ENCODE measurements at places on chromosomes 11 and 22.

DNA sequence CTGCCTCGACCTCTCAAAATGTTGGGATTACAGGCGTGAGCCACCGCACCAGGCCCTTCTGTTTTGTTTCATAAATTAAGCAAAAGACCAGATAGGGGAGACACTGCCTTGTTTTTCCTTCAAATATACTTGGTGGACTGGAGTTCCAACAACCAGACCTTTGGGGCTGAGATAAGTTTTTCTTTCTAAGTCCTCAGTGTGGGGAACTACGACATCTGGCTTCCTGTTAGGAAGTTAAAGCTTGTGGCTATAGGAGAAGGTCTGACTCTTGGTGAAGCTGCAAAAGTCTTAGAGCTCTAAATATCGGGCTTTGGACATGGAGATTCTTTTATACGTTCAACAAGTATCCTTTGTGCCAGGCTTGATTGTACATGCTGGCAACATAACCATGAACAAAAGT, 64.1 kb upstream of the EED start:
- DNase-seq, result no peak

DNA sequence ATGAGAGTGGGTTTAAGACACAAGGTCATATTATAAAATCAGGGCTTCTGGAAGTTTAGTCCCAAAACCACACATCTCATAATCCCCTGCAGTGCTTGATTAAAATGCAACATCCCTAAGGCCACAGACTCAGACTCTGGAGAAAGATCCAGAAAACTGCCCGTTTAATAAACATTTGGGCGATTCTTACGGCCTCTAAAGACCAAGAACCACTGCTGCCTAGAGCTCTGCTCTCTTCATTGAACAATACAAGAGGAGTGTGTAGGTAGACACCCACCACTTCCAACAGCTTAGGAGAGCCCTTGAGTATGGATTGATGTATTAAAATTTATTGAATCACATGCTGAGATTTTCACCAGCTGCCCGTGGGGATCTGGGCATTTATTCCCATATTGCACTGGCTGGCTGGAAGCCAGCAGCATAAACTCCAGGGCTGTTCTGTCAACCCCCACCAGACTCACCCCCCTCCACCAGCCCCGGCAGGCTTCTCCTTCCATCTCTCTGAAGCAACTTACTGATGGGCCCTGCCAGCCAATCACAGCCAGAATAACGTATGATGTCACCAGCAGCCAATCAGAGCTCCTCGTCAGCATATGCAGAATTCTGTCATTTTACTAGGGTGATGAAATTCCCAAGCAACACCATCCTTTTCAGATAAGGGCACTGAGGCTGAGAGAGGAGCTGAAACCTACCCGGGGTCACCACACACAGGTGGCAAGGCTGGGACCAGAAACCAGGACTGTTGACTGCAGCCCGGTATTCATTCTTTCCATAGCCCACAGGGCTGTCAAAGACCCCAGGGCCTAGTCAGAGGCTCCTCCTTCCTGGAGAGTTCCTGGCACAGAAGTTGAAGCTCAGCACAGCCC, 749 bp upstream of the BEST1 start:
- peak; percentile 70 for DNase-seq

DNA sequence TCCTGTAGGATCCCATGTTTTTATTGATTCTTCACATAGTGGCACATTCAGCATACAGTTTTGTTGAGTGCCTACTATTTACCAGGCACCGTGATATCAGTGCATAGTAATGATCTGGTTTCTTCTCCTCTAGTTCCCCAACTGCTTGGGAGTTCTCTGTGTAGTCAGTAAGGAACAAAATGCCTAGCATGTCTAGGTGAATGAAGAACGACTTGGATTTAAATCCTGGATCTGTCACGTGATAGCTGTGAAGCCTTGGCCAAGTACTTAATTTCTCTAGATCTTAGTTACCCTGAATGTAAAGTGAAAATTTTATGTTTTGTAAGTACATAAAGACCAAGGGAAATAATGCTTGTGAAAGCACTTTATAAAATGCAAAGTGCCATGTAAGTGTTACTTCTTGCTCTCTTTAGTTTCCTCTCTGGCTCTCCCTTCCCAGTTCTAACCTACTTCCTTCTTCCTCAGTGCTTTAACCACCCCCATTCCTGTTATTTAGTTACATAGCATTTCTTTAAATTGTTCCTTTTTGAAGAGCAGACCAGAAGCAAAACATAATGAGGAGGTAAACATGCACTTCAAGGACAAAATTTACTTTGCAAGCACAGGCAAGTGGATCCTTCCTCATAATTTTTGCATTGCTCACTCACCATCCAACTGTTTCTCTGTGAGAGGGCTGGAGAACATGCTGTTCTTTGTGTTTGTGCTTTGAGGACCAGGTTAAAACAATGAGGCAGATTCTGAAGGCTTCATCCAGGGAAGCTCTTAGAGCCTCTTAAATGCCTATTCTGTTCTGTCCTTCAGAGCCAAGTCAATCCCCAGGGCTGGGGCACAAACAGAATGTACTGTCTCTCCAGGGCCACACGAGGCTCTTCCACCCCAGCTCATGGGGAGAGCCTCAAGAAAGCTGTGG, 353.9 kb upstream of the TENM4 start:
- peak; percentile 84 for DNase-seq

DNA sequence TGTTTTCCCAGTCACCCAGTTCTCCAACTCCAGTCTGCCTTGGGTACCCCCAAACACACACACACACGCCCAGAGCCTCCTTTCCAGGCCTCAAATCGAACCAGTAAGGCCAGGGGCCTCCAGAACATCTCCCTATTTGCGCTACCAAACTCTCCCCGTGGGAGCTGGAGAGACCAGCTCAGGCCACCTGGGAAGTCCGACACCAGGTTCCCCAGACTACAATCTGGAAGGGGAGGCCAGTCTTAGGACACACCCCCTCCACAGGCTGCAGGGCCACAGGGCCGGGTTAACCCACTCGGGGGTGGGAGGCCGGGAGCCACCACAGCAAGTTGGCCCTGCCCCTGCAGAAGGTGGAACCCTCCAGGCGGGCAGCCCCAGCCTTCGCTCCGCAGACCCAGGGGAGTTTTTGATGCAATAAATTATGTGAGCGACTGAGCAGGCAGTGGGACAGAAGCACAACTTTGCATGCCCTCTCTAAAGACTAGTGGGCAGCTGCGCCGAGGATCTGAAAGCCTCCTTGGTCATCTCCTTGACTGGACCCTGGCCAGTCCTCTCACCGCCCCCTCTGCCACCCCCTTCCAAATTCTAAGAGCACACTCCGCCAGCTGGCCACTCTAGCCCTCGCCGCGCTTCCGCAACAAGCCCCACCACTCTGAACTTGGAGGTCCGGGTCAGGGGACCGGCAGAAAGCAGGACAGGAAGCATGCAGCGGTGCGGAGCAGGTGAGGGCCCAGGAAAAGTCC, 2.8 kb downstream of the IGF2 start:
- DNase-seq, result no peak

- no peak for DNase-seq
These were observed 30.8 kb downstream of the CD44 start for GRCh38 chr11:35169754-35170153.

DNA sequence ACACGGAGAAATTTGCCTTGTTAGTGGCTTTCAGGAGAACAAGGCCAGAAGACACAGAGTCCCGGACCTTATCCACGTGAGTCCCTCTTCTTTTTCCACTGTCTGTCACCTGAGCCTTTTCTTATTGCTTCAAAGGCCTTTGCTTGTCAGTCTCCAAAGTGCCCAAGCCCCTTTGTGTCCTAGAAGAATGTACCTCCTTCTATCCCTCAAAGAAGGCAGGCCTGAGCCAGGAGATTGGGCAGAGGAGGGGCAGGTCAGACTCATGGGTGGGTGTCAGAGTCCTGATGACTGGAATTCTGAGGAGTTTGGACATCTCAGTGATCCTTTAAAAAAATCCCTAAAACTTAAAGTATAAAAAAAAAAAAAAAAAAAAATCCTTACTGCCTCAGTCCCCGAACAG, 299.6 kb upstream of the NCAM1 start:
- no peak for DNase-seq

DNA sequence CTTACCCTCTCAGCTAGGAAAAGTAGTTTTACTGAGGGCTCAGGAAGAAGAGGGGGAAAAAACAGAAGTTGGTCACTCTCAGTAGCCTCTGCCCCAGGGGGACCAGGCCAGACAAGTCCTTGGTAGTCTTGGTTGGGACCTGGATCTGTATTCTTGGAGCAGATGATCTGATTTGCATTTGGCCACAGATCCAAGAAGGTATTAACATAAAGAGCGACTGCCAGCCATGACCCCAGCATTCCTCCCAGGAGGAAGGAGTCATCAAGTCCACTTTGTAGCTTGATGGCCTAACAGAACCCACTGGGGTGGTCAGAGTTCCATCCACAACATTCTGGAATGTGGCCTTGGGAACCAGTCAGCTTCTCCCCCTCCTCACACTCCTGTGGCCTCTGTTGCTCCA, 6.0 kb upstream of the LRRC10B start:
- DNase-seq, result no peak

GRCh38 chr22:38026130-38027111, 30.8 kb upstream of the PICK1 start:
- DNase-seq, result no peak

GRCh38 chr11:12840871-12841660, 166.8 kb downstream of the TEAD1 start:
- DNase-seq, result peak; percentile 50

- DNase-seq, result no peak
These were observed 31.1 kb upstream of the CD44 start for GRCh38 chr11:35107861-35108260.

DNA sequence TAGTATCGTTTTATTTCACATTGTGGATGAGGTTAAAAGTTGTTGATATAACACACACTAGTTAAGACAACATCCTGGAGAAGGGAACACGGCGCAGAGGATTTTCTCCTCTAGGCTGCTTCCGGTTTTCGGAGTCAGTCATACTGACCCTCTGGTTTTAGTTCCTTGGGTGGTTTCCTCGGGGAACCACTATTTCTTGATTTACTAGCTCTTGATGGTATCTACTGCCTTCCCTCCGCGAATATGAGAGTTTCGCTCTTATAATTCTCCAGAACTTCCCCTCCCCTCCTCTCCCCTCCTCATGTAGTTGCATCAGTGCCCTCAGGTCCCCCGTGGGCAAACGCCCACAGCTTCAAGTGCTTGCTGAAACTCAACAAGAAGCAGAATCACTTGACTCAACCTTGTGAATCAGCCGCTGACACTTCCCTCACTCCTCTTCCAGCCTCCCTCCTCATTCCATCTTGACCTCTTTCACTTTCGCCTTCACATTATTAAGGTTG, 15.9 kb upstream of the APOBEC3A start:
- DNase-seq, result no peak

GRCh38 chr11:126929179-126930061, 71.2 kb downstream of the KIRREL3 start:
- DNase-seq, result peak; percentile 23

DNA sequence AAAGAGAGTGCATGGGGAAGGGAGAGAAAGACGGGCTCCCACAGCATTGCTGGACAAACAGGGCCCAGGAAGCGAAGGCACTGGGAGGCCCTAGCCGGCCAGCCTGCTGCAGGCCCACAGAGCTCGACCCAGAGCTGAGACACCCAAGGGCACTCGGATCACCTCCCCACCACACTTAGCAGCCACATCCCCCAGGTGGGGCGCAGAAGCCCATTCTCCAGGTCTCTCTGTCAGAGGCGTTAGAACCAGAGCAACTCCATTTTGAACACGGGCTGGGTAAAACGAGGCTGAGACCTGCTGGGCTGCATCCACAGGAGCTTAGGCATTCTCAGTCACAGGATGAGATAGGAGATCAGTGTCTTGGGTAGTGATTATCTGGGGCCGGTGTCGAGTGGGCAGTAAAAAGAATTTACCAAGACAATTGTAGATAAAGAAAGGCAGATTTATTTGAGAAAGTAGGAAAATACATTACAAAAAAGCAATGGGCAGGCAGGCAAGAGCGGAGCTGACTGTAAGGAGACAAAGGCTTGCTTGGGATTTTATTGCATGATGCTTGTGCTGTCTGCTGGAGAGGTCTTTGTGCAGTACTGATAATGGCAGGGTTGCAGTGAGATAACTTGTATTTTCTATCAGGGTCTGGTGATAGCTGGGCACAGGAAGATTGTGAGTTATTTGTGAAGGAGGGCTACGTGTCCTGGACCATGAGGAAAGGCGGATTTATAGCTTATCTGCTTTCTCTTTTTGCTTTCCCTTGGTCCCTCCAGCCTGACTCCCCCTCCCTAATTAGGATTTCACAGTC, 13.4 kb upstream of the CAPN5 start:
- DNase-seq, result no peak

DNA sequence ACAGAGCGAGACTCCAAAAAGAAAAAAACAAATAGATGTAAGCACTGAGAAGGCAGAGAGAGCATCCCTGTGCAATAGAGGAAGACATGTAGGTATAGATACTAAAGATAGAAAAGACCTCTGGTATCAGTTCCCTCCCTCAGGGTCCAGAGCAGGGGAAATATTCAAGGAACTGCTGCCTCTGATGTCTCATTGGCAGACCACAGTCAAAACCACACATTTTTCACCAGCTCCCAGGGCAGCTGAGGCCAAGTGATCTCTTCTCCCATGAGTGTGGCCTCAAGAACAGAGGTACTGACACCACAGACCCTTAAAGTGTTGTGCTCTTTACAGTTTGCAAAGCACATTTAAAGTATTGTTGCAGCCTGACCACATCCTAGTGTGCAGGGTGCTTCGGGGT, 288.5 kb downstream of the NTM start:
- DNase-seq, result no peak

DNA sequence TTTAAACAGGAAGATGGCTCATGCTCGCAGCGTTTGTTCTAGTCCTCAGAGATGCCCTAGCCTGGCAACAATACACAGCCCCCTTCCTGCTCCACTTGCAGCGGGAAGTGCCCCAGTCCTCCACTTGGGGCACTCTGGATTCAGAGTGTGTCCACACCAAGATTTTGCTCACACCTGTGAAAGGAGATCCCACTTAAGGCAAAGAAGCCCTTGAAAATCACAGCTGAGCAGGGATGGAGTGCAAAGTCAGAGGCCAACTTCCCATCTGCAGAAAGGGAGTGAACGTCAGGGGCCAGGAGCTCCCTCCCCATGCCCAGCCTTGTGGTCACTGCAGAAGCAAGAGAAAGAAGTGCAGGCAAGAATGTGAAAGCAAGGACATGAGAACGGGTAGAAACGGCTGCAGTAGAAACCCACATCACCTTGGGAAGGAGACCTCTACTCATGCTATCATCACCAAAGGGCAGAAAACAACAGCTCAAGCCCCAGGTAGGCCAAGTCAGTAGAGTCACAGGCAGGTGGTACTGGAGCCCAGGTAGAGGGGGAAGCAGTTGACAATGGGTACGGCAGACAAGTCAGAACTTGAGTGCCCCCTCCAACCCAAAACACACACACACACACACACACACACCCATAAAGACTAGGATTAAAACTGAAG, 157.4 kb downstream of the BUD13 start:
- no peak for DNase-seq

DNA sequence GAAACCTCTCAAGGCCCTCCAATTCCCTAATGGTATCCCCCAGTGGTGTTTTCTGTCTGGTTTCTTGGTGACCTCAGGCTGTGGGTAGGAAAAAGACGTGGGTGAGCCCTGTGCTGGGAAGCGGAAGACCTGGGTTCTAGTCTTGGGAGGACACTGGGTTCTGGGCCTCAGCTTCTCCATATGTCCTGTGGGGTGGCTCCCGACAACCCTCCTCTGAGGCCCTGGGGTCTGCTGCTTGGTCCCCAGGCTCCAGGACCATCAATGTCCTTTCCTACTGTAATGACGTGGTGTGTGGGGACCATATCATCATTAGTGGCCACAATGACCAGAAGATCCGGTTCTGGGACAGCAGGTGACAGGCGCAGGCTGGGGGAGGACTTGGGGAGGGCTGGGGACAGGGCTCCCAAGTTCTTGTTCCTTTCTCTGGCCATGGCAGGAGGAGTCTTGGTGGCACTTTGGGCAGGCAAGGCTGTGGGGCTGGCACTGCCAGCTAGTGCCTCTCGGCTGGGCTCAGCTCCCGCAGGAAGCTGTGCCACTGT, 12.8 kb downstream of the ATG16L2 start:
- no peak for DNase-seq
